ENCODE measurements at places on chromosomes 12 and 14.

- DNase-seq = peak; percentile 44
Measured at GRCh38 chr12:131459773-131460365, 251.0 kb upstream of the SFSWAP start.

- no peak for DNase-seq
Measured at GRCh38 chr12:45348311-45348710, 132.4 kb downstream of the ANO6 start.

- no peak for DNase-seq
Measured at GRCh38 chr12:108865169-108865568, 7.8 kb upstream of the SSH1 start.

DNA sequence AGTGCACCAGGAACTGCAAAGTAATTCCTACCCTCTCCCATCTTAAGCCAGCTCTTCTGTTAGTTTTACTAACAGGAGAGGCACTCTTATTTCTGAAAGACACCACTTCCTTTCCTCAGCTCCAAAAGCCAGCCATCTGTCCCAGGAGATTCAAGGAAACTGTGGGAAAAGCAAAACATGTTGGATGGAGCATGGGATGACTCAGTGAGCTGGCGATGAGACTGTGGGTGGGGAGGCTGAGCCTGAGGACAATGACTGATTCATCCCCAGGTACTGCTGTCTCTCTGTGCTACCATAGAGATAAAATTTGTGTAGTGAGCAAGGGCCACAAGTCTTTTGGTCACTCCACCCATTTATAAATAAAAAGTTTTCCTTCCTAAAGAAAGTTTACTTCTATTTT, 141.4 kb downstream of the MYRFL start:
- peak; percentile 43 for DNase-seq

- DNase-seq = no peak
Measured at GRCh38 chr12:32891526-32891925, 5.1 kb downstream of the PKP2 start.

GRCh38 chr12:95184121-95184520, 33.1 kb downstream of the FGD6 start:
- no peak for DNase-seq

GRCh38 chr14:27566843-27567382, 969.1 kb upstream of the NOVA1 start:
- DNase-seq = no peak

DNA sequence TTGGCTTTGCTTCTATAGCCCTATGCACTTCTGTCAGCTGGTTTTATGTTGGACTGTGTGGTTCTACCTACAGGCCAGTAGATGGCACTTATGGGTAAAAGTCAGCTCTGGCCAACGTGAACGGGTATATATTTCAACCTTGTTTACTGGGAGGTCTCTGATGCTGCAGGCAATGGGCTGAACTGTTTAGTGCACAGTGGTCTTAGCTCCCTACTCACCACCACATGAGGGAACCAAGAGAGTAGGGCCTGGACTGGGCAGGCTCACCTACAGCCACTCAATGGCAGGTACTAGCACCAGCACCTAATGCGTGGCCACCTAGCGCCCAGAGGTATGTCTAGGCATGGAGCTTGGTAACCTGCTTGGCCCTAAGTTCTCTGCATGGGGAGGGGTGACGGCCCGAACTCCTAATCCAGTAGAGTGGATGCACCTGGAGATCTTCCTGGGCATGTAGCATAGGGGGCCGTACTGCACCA, 481.8 kb downstream of the TMEM117 start:
- DNase-seq = peak; percentile 75

DNA sequence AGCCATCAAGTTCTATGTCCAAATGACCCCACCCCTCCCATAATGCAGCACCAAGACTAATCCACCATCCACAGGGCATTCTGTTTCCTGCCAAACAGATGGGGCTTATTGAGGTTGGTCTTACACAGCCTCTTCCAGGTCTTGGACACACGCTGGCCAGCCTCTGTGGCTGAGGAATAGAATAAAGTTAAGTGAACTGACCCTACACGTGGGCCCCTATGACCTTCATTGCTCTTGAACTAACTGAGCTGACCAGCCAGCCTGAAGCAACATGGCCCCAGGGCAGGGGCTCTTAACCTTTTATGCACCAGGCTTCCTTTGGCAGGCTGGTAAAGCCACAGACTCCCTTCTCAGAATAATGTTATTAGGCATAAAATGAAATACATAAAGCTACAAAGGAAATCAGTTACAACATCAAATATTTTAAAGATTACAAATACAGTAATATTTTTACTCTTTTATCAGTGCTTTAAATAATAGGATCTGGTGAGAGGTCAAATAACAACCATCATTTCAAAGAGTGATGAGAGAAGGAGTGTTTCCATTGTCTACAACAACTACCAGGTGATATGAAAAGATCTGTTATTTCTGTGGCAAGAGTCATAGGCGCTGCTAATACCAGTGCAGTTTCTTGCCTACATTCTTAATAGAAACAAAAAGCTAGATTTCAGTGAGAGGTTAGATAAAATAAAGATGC, 192.9 kb upstream of the NUDT4 start:
- DNase-seq = no peak

DNA sequence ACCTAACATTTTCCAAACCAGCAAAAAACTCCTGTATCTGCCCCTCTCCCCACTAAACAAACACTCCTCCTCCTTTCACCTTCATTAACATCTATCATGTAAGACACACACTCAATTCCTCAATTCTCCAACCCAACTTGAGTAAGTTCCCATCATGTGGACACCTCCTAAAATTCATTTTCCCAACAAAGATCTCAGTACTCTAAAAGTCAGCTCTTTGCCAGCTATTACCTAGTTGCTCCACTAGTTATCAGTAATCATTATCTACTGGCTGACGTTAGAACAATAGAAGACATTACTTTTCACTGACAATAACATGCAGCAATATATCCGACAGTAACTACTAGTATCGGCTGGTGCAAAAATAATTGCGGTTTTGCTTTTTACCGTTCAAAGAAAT, 42.1 kb downstream of the HNRNPC start:
- no peak for DNase-seq

- no peak for DNase-seq
Measured at GRCh38 chr14:95614349-95614748, 71.9 kb upstream of the TCL1B start.

Data from endodermal cell (in vitro differentiated cells).